Kasumi-1 (cell line): ENCODE measurements at places on chromosomes 3 and 15.
A peak's percentile ranks its signal among the peaks of the same experiment; 100 is the strongest.

DNA sequence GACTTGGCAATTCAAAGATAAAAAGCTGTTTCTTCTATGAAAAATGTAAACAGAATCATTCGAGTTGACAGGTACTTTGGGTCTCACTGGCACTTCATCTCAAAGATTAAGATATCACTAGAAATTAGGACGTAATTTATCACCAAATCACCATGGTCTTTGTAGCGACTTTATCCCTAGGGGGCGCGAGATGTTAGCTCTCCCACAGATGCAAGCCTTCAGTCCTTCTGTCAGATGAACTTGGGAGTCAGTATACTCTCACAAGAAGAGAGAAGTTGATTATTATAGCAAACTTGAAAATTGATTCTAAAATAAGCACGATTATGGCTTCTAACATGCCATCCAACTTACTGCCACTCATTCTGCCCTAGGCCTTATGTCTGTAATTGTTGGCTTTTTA, 150.3 kb downstream of the ALCAM start:
- no peak for DNase-seq

GRCh38 chr3:3825035-3825434, 25.8 kb downstream of the LRRN1 start:
- no peak for DNase-seq

DNA sequence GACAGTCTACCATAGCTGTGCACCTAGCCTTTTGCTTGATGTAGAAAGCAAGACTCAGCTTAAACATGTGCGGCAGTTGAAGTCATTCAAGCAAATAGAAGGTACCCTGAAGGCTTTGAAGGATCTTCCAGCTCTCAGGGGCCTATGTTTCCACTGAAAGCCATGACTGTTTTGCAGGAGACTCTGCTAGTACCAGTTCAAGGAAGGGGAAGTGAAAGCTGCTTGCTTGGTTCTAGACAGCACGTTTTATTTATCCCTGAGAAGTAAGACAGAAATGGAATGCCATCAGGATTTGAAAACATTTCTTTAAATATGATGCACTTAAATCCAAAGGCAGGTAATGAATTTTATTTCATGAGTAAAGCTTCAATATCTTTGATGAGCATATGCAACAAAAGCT, 311.4 kb downstream of the PDCD6IP start:
- DNase-seq, result no peak

DNA sequence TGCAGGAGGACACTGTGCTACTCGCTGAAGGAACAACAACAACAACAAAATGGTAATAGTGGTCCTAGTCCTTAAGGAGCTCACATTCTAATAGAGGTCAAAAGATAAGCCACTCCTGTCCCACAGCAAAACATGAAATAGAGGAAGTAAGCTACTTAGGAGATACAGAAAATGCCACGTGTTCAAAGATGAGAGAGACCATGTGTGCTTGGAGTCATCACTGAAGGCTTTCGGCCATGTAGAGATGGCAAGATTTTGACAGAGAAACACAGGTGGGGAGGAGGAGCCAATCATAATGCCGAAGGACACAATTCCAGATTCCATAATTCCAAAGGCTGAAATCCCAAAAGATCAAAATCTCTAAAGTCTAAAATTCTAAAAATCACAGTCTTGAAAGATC, 24.8 kb upstream of the RIOX2 start:
- peak; percentile 7 for DNase-seq

GRCh38 chr15:81379269-81379668, 5.3 kb upstream of the TMC3 start:
- no peak for DNase-seq

DNA sequence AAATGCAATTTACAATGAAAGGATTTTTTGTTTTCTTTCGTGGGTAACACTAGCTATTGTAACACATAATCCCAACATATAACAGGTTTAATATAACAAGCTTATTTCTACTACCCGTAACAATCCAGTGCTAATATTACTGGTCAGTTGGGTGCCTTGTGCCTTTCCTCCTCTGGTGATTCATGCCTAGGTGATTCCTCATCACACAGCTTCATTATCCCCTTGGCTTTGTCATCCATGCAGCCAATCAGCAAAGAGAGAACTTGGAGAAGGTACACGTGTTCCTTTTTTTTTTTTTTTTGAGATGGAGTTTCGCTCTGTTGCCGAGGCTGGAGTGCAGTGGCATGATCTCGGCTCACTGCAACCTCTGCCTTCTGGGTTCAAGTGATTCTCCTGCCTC, 30.7 kb downstream of the CHST14 start:
- DNase-seq, result no peak

DNA sequence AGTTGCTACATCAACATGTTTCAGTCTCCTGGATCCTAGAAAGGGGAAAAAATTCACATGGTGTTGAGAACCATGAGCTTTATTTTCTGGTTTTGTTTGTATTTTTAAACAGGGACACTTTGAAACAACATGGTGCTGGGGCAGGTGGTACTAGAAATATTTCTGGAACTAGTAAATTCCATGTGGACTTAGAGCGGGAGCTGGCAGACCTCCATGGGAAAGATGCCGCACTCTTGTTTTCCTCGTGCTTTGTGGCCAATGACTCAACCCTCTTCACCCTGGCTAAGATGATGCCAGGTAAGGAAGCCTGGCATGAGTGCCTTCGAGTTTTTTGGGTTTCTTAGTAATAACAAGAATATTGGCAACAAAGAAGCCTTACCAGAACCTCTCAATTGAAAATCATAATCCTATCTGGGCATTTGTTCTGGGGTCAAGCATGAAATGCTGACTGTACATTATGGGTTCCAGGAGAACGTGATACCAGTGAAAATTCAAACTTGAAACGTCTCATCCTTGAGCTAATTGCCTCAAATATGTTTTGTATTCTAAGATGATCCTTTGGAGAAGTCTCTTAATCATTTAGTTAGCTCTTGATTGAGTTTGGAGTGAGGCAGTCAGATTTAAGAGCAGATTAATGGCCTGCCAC, 7.9 kb downstream of the ALAS1 start:
- no peak for DNase-seq

- no peak for DNase-seq
Observed at GRCh38 chr3:172814738-172815137, 64.2 kb downstream of the ECT2 start.

GRCh38 chr3:108724101-108724500, 33.1 kb downstream of the RETNLB start:
- DNase-seq, result no peak

- DNase-seq, result no peak
Observed at GRCh38 chr15:91926908-91927270, 73.4 kb downstream of the SLCO3A1 start.

- DNase-seq, result no peak
Observed at GRCh38 chr3:127822682-127823425, 539 bp upstream of the MGLL start.
